ENCODE measurements at places on chromosomes 13 and 19.

GRCh38 chr13:67052550-67053490, 177.3 kb downstream of the PCDH9 start:
- no peak for DNase-seq

DNA sequence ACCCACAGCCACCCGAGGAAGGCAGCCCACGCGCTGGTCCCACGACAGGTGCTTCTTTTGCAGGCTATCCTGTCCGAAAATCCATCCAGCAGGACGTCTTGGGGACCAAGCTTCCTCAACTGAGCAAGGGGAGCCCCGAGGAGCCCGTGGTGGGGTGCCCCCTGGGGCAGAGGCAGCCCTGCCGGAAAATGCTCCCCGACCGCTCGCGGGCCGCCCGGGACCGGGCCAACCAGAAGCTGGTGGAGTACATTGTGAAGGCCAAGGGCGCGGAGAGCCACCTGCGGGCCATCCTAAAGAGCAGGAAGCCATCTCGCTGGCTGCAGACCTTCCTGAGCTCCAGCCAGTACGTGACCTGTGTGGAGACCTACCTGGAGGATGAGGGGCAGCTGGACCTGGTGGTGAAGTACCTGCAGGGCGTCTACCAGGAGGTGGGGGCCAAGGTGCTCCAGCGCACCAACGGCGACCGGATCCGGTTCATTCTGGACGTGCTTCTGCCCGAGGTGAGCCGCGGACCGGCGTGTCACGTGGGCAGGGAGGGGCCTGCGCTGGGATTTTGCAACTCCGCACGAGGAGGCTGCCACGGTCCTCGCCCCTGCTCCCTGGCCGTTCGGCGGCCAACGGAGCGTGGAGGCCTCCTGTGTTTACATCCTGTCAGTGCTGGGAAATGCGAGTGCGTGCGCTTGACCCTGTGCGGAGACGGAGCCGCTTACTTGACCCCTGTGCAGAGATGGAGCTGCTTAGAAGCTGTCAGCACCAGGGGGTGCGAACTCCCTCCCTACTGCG, 12.9 kb upstream of the NDUFS7 start:
- no peak for DNase-seq

DNA sequence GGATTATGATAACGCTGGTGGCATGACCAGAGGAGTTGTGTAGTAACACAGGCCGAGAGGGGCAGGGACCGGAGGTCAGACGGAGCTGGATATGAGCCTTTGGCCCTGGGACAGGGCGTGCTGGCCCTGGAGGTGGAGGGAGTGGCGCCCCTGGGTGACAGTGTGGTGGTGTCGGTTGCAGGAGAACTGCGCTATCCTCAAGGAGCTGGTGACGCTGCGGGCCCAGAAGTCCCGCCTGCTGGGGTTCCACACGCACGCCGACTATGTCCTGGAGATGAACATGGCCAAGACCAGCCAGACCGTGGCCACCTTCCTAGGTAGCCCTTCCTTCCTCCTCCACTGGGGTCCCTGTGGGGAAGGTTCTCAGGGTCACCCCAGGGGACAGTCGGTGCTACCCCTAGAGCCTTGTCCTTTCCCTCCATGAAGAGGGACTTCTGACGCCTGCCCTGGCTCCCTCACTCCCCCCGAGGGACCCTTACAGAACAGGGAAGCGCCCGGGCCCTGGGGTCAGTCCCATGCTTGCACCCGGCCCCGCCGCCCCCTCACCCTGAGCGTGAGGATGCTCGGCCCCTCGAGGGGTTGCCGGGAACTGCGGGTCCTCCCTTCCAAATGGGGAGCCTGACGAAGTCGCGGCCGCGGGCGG, 12.8 kb upstream of the ZNF554 start:
- peak; percentile 5 for DNase-seq

DNA sequence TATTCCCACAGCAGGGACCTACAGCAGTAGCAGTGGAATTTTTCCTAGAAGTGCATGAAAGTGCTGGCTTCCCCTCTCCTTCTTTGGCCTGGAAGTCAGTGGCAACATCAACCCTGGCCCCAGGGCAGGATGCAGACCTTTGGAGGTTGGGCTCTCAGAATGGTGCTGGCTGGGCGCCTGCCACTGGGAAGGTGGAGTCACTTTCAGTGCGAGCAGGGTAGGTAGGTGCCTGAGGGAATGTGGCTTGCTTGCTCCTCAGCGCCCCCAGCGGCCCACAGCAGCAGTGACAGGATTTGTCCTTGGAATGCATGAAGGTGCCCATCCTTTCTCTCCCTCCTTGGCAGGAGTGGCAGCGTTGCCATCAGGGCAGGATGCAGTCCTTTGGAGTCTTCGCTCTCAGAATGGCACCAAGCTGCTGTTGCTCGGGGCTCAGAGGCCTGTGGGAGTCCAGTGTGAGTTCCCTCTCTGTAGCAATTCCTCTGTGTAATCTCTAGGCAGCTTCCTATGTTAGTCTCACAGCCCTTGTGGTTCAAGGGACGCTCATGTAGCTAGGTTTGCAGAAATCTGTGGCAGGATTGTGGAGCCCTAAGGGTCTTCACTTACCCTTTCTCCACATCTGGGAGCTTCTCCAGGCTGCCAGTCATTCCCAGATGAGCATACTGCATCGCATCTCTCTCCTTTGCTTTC, 354.4 kb upstream of the DACH1 start:
- no peak for DNase-seq

DNA sequence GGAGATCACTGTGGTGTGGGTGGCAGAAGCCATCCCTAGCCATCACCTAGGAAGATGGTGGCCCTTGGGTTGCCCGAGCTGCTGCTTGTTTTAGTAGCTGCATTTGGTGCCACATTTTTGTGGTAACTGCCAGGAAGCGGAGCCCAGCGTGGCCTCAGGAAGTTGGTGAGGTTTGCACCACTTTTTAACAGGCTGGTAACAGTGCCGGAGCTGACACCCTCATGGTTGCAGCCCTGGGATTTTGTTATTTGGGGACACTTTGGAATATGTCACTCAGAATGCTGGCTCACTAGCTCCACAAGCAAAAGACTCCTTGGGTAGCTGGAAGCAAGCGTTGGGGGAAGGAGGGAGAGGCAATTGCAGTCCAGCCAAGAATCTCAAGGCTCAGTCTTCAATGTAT, 22.1 kb downstream of the ACTN4 start:
- DNase-seq = no peak

DNA sequence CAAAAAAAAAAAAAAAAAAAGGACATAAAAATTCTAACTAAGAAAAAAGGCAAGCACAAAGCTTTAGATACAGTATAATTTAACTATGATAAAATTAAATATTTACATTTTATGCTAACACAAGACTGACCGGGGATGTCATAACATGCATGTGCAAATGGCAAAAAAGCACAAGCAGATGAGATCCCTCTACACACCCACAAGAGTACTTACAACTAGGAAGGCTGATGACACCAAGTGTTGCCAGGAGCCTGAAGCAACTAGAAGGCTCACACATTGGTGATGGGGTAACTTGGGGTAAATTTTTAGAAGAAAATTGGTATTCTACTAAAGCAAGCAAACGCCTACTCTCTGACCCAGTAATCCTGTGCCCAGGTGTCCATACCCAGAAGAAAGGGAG, 6.7 kb downstream of the PCID2 start:
- no peak for DNase-seq

- no peak for DNase-seq
Observed at GRCh38 chr13:100521851-100522617, 66.6 kb downstream of the GGACT start.

All from heart left ventricle (tissue), 16 donors.